ENCODE measurements at places on chromosomes 1 and 21.

DNA sequence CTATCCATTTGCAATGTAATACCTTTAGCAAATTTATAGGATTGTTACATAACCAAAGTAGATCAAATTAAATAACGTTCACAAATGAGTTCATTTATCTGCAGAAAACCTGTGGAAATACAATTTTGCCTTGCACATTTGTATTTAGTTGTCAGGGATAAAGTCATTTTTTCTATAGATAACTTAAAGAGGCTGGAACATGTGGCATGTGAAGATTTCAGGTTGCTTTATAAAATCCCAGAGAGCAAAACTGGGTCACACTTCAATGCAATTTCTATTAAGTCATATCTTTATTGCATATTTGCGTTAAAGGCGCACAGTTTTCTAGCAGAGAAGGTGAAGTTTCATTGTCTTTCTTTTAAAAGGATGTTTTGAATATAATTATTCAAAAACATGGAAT is 342.4 kb downstream of the USP25 start:
- DNase-seq, result no peak

- DNase-seq, result peak; percentile 38
Observed at GRCh38 chr1:20411196-20411980, 74.6 kb downstream of the CAMK2N1 start.

GRCh38 chr1:220300442-220301121 is 28.3 kb upstream of the RAB3GAP2 start:
- no peak for DNase-seq

- DNase-seq, result no peak
Observed at GRCh38 chr1:35488336-35488735, 68.9 kb downstream of the KIAA0319L start.

GRCh38 chr1:235404190-235404589 is 37.0 kb downstream of the TBCE start:
- no peak for DNase-seq

DNA sequence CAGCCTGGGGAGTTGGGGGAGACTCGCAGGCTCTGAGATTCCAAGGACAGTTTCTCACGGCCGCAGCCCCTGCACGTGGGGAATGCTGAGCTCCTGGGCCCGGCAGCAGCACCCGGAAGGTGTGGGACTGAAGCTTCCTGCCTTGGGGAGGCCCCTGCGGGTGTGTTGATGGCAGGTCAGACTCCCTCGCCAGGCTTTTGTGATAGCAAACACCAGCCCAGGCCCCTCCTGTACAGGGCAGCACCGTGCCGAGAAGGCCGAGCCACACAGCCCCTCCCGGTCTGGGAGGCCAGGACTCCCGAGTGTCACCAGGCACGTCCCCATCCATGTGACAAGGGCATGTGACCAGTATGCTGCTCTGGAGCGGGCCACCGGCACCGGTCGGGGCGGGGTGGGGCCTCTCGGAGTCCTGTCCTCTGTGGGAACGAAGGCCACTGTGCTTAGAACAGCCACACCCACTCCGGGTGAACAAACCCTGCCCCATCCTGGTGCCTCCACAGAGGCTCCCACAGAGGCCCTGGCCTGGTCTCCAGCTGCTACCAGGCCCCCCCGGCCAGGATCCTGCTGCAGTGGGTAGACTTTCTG is 31.1 kb upstream of the ARHGEF16 start:
- DNase-seq, result no peak

- DNase-seq, result no peak
Observed at GRCh38 chr1:234546890-234547788, 62.8 kb downstream of the IRF2BP2 start.

GRCh38 chr1:42938645-42939615 is 19.7 kb downstream of the SLC2A1 start:
- DNase-seq, result no peak

DNA sequence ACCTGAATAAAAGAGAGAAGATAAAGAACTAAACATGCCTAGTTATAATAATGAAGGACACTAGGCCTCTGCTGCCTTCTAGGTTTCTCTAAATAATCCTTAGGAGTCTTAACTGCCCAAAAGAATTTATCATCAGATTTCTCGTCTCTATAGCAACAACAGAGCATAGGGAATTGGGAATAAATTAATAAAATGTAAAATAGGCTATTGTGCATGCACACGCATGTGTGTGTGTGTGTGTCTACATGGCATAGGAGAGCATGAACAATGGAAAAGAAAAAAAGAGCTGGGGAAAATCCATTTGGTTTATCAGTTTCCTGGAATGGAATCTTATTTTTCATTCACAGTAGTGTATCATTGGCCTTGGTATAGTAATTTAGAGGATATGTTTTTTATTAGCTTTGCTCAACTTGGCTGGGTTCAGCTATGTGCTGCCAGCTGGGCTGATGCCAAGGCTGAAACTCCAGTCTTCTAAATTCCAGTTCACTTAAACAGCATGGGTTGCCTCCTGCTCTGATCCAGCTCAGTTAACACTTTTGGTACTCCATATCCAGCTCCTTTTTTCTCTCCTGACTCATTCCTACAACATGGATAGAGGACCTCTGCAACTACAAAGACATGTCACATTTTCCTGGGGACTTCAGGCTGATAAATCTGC is 80.6 kb upstream of the SLFNL1 start:
- peak; percentile 86 for DNase-seq

- DNase-seq, result no peak
Observed at GRCh38 chr21:42681296-42682206, 28.1 kb downstream of the PDE9A start.

DNA sequence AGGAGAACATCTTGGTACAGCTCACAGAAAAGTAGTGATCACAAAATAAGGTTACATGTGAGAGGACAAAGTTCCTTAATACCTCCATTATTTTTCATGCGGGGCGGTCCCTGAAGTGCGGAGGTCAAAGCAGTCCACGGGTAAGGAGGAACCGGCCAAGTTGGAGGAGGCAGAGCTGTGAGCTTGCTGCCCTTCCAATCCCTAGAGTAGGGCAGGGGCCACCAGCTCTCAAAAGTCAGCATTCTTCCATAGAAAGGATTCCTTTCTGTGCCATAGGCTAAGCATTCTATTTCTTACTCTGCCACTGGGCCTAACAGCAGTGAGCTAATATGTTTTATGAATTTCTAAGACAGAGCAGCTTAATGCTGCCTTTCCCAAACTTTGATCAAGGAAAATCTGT is 50.9 kb upstream of the USP1 start:
- DNase-seq, result no peak

DNA sequence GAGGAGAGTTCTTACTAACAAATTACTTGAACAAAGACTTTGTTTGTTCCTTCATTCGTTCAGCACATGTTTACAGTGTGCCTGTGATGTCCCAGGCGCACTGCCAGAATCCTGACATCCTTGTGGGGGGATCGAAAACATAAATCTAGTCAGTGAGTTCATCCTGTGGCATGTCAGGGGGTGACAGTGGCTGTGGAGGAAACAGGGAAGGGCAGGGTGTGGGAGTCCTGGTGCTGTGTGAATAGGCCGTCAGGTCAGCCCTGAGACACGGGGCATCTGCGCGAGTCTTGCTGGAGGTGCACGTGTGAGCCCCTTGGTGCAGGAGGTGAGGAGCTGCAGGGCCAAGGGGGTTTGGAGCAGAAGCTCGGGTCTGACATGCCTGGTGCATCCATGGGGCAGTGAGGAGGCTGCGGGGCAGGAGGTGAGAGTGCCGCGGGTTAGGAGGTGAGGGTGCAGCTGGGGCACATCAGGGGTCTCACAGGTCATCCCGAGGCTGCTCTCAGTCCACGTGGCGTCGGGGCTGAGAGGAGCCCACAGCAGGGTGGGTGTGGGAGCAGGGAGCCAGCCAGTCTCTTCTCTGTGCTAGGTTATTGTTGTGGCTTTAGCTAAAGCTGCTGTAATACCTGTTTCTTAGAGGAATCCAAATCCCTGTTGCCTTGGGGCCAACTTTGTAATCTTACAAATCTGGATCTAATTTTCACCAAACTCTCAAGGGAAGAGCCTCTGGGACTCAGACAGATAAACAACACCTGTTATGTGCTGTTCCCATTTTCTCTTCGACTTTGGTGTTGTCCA is 93.4 kb downstream of the PCBP3 start:
- no peak for DNase-seq

- DNase-seq, result no peak
Observed at GRCh38 chr1:87594736-87595383, 266.2 kb downstream of the LMO4 start.

DNA sequence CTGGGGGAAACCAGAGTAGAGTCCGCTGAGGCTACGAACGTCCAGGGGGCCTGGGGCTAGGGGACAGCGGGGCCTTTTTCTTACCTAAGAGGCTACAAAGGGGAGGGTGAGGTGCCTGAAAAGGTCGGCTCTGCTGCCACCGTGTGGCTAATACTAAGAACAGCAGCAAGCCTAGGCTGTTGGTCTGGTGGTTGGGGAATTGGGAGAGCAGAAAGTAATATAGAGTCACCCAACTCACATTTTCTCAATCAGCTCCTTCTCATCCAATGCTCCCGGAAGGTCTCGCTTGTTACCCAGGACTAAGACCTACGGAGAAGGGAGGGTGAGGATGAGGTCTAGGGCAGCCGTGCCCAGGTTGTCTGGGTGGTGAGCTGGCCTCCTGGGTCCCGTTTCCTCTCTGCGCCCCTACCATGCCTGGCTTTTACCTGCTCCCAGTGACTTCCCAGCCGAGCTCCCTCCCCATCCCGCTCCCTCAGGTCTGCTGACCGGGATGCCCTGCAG is 9.3 kb downstream of the ARL8A start:
- no peak for DNase-seq

- DNase-seq, result no peak
Observed at GRCh38 chr21:33839167-33839716, 76.4 kb downstream of the ATP5PO start.
